ENCODE measurements at places on chromosomes 6 and 20.

DNA sequence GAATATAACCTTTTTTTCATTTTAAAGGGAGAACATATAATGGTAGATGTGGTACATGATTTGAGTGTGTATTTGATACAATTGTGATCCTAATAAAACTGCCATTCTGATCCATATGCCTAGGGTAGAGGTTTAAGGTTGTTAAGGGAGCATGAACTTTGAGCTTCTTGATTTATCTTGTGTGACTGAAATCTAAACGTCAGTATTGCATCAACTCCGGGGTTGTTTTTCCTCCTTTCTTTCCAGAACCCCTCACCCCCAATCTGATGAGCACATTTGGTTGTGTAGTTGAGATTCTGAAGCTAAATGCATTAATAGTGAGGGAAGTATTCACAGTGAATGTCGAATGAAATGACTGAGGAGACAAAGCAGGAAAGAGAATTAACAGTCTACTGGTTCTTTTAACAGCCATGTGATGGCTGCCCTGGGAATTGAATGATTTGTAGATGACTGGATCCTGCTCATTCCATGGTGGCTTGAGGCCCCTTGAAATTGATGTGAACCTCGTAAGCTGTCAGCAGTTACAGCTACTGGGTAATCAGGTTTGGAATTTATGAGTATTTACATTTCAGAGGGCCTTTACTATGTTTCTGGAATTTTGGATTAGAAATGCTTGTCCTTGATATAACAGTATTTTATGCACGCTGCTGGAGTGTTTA, 44.8 kb downstream of the FARS2 start:
- DNase-seq = no peak

- DNase-seq = no peak
Observed at GRCh38 chr6:12969966-12970365, 253.4 kb downstream of the PHACTR1 start.

DNA sequence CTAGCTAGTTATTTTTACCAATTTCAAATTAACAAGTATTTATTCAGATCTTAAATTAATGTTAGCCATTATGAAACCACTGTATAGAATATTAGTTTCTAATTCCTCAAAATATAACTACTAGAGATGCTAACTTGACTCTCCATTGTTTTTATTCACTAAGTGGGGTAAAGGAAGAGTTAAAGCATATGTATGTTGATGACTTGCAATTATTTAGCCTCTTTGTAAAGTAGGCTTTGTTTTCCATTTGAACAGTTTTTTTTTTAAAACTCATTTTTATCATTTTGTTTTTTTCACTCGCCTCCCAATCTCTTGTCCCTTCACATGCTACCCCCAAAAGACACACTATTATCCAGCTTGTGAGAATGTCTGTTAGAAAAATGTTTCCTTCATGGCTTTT, 3.3 kb downstream of the FAM162B start:
- no peak for DNase-seq

- no peak for DNase-seq
Observed at GRCh38 chr6:47130086-47130485, 88.0 kb upstream of the ADGRF1 start.

DNA sequence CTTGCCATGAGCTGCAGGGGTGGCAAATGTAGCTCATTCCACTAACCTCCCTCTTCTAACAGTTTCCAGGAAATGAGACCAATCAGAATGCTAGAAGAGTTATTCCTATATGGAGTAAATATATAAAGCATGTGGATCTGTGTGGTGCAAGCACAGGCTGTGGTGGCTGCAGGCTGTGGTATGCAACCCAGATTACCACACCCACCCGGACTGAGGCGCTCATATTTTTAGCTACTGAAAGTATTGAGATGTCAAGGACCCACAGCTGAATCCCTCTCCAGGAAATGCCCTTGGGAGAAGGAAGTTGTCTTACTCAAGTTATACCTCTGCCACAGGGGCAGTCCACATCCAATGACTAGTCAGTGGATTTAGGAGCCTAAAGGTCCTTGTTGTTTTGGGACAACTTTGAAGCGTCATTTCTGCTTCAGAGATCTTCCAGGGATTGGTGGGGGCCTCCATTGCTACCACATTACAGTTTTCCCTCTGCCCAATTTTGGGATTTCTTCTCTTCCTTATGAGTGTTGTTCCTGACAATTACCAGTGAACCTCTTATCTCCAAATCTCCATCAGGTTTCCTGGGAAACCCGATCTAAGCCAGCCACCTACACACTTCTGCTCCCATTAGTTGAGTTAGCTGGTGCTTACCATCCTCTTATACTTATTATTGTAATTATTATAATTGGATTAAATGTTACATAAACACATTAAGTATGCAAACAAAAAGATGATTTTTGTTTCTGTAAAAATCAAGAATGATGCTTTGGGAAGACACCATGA, 12.1 kb upstream of the REPS1 start:
- no peak for DNase-seq

DNA sequence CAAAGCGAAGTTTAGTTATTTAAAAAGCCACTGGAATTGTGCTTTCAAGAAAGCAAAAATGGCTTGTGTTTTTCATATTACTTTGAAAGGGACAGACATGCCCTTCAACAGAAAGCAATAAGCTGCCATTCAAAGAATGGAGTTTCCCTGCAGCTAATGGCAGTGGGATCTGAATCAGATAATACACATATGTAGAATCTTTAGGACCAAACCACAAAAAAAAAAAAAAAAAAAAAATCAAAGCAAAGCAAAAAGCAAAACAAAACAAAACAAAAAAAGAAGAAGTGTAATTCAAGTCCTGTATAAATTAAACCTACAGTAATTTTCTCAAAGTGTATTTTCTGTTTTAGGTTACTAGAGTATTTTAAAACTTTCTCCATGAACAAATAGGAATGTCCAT, 63.6 kb upstream of the ZNF217 start:
- no peak for DNase-seq

GRCh38 chr6:92777146-92777740, 642.1 kb downstream of the EPHA7 start:
- no peak for DNase-seq

- peak; percentile 70 for DNase-seq
Observed at GRCh38 chr20:36808317-36809257, 35.0 kb upstream of the DSN1 start.

DNA sequence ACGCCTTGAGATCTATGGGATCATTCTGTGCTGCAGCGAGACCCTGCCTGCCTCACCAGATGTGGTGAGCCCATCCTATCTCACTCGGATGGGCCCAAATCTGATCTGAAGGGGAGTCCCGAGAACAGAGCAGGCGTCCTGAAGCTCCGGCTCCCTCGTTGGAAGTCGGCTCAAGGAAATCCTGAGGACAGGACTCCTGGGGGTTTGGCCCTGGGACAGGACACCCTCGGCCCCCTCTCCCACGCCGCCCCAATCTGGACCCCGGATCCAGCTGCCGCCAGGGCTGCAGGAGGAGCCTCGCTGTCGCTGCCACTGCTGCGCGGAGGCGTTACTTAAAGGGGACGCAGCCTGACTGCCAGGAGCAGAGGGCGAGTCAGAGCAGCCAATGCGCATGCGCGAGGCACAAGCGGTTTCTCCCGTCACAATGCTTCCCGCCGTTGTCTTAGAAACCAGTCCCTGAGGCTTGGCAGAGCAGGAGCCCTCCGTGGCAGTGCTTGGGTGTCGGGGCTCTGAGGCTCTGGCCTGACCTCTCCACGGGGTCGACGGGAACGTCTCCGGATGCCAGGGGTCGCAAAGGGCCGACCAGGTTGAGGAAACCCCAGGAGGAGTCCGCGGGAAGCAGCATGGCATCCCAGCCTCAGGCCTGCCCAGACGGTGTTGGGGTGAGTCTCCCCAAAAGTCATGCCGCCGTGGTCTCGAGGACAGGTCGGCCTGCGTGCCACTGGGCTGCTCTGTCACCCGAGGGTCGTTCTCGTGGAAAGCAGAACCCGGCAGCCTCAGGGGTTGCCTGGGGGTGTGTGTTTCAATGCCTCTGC, 1567.8 kb upstream of the DEFB115 start:
- DNase-seq = no peak

GRCh38 chr6:43454696-43455530, 435 bp downstream of the DLK2 start:
- peak; percentile 72 for DNase-seq

- no peak for DNase-seq
Observed at GRCh38 chr6:169252505-169253189, 999 bp downstream of the THBS2 start.

DNA sequence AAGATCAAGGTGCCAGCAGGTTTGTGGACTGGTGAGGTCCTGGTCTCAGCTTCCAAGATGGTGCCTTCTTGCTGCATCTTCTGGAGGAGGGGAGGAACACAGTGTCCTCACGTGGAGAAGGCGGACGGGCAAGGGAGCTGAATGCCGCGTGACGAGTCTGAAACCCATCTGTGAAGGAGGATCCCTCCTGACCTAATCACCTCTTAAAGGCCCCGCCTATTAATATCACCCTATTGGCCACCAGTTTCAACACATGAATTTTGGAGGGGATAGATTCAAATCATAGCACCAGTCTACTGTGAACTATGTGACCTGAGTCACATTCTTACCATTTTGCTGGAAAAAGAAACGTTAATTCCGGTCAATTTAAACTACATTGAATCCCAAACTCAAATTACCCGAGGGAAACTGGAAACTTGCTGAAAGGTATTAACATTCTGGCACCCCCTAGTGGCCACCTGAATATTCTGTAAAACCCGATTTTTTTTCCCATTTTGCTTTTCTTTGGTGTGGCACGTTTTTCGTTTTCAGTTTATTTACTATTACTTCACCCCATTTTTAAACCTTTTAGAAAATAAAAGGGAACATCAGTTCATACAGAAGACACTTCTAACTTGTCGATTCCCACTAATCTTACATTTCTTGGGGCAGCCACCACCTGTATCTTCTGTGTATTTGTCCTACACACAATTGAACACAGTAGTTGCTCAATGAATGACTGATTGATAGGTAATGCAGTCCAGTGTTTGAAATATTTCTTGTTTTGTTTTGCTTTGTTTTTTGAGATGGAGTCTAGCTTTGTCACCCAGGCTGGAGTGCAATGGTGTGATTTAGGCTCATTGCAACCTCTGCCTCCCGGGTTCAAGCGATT, 17.9 kb upstream of the CCDC170 start:
- peak; percentile 65 for DNase-seq

DNA sequence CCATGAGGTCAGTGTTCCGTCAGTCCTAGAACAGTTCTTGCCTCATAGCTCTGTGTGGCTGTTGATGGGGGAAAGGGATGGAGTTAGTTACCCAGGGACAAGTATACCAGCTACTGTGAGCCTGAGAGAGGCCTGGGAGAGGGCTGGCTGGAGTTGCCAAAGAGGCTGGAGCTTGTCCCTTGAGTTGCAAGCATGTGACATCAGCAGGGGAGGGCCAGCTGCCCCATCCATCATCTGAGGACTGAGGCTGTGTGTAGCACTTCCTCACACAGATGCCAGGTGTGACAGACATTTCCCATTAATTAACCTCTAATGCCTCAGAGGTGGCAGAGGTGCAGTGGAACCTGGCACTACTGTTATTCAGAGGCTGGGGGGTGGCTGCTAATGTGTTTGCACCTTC, 131.6 kb downstream of the PHACTR3 start:
- no peak for DNase-seq

GRCh38 chr6:70863343-70863742, 93.5 kb downstream of the B3GAT2 start:
- DNase-seq = no peak

- DNase-seq = no peak
Observed at GRCh38 chr6:35544769-35545361, 32.2 kb upstream of the TULP1 start.

- no peak for DNase-seq
Observed at GRCh38 chr20:3818155-3819151, 1.9 kb upstream of the AP5S1 start.

- DNase-seq = no peak
Observed at GRCh38 chr20:8271727-8272126, 139.7 kb downstream of the PLCB1 start.

DNA sequence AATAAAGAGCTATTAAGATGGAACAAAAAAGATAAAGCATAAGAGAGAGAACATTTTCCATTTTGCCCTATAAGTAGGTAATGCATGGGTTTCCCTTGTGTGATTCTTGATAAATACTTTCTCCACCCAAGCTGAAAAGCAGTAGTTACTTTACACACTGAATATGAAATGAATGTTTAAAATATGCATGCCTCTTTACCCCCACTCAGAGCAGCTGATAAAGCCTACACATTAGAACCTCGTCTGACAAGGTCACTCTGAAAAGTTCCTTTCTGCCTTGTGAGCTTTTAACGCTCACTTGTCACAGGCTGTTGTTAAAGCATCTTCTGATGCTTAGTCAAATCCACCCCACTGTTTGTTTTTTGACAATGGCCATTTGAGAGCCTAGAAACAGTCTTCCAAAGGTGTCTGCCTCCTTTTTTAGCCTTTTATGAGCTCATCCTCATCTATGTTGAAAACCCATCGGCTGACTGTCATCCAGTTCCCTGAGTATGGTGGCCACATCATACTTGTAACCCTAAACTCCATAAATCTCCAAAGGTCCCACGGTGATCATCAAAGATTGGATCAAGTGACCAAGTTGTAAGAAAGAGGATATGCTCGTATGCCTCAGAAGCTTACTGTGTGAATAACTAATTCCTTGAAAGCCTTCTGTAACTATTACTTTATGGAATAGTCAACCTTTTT, 102.8 kb downstream of the ATXN1 start:
- no peak for DNase-seq

DNA sequence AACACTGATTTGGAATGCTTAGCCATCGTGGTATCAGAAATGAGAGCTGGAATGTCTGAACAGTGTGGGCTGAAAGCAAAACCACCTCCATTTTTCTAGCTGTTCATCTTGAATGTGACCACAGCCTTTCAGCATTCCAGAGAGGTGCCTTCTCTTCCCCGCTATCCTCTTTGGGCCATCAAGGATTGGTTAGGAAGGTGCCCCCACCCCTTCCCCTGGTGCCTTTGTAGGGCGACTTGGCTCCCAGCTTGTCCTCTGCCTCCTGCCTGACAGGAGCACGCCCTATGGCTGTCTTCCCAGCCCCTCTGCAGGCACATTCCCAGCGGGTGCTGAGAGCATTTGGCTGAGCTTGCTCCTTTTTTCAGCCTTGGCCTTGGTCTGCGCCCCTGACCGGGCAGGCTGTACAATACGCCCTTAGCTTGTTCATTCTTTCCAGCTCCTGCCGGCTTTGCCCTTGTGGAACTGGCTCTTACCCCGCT, 97.5 kb downstream of the ARMC2 start:
- peak; percentile 43 for DNase-seq

DNA sequence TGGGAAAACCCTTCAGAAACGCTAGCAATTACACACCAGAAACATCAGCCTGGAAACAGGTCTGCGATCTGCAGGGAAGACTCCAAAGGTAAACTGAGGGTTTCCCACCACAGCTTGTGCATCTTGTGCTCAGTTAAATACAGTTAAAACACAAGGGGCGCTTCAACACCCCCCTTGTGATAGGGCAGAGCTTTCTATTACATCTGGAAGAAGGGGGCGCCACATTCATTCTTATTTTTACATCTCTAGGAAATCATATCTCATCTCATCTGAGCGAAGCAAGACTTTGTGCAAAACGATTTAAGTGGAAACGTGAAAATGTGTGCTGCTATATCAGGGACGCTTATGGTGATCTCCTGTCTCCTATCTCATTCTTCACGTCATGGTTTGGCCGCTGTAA, 58.5 kb downstream of the PRND start:
- DNase-seq = no peak

- no peak for DNase-seq
Observed at GRCh38 chr20:2455771-2456497, 14.7 kb downstream of the SNRPB start.
